ENCODE measurements at places on chromosomes 13 and 19. TPM values are rescaled to one million over a fixed set of nuclear protein-coding genes. Genes with fewer than 3 reads are reported as not detected.

The EFNB2 gene
- total RNA-seq, result 4.1 TPM

The PSG7 gene
- total RNA-seq, result not detected

The VSTM1 gene
- total RNA-seq, result not detected

The ZNF540 gene
- total RNA-seq, result not detected

The KLK3 gene
- total RNA-seq, result not detected

The ZNF813 gene
- 3.3 TPM for total RNA-seq

The PSG1 gene
- under 0.01 TPM for total RNA-seq

The LIN7B gene
- 2.7 TPM for total RNA-seq

The F10 gene
- total RNA-seq, result 0.98 TPM

The CCDC124 gene
- 28.7 TPM for total RNA-seq

The KLF12 gene
- 16.2 TPM for total RNA-seq

The IGFL2 gene
- total RNA-seq, result not detected

Data from subcutaneous preadipocyte (primary cell).